Stimulated activated CD4-positive, alpha-beta T cell treated with anti-CD3 and anti-CD28 coated beads, TNF-alpha, amount 100 ng/mL, for 4 hours (primary cell): ENCODE measurements at places on chromosomes 11 and 22.

GRCh38 chr11:70643642-70644041 lies 245.3 kb downstream of the CTTN start:
- no peak for DNase-seq

GRCh38 chr11:8956860-8957259 lies 7.4 kb downstream of the TMEM9B start:
- DNase-seq, result no peak

DNA sequence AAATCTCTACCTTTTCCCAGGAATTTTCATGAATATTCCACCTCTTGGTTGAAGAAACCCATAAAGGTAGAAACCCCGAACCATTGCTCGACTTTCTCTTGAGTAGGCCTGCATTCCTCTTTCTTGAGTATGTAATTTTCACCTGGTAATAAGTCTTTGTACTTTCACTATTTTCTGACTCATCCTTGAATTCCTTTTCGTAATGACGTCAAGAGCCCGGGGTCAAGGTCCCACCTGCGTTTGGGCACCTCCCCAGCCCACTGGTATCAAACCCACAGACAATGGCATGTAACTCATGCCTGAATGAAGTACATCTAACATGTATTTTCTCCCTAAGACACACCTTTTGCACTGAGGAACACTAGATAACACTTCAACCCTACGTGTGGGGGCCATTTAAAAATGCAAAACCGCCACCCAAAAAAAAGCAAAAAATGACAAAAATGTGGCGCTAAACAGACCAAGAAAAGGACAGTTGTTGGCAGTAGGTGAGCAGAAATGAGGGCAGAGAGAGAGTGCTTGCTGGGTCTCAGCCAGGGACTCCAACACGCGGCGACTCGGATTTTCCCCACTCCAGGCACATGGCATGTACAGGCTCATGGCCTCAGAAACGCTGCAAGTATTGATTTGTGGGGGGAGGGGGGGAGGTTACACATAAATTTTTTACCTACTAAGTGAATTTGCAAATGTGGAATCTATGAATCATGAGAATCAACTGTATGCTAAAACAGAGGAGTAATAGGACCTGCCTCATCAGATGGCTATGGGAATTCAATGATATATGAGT lies 4.1 kb upstream of the C11orf24 start:
- DNase-seq, result no peak

DNA sequence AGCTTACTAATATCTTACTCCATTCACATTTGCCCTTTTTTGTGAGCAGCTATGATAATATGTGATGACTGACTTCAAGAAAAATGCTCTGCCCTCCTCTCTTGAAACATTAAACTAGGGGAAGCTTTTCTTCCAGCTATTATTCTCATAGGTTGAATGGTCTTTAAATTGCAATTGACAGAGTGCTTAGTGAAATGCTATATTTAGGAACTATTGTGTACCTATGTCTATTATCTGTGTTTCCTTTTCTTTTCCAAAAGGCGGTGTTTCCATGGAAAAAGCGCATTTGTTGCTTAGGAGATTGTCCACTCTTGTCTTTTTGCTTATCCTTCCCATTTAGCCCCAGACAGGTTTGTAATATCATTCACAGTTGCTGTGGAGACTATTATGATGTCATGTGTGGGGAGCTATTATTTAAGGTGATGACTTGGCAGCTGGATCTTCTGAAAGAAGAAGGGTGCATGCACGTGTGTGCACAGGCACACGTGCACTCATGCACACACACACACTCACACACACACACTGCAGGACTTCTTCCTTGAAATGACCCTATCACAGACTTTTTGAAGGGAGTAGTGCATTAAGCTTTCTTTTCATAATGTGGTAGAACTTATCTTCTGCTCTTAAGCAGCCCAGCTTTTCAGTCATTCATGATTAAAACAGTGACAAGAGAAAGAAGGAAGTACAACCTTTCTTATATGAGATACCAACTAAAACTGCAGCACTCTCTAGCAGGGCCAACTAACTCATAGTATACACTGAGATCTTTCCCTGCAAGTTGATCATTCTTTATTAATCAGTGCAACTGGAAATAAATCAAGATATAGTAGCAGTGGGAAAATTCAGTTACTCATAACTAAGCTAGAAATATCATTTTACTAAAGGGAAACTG lies 340.8 kb upstream of the MTNR1B start:
- DNase-seq, result no peak

- DNase-seq, result no peak
Observed at GRCh38 chr11:68090706-68091105, 30.5 kb downstream of the CHKA start.

DNA sequence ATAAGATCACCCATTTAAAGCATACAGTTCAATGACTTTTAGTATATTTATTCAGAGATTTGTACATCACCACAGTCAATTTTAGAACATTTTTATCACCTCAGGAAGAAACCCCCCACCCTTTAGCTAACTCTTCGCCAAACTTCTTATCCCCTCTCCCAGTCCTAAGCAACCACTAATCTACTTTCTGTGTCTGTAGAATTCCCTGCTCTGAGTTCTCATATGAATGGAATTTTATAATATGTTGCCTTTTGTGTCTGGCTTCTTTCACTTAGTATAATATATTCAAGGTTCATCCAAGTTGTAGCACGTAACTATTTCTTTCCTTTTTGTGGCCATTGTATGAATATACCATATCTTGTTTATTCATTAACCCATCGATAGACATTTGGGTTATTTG lies 3.6 kb downstream of the ANKRD13D start:
- DNase-seq, result no peak

DNA sequence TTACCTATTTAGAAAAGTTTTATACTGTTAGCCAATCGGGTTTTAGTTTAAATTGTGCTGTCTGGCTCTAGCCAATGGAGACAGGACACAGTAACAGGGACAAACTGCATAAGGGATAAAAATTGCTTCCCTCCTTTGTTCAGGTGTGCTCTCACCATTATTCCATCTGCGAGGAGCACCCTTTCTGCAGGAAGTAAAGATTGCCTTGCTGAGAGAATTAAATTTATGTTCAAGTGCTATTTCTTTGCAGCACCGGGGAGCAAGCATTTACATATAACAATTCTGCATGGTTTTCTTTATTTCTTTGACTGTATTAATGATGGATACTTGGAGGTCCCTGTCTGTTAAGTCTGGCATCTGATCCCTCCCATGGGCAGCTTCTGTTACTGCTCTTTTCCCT lies 80.5 kb downstream of the BRD1 start:
- no peak for DNase-seq

DNA sequence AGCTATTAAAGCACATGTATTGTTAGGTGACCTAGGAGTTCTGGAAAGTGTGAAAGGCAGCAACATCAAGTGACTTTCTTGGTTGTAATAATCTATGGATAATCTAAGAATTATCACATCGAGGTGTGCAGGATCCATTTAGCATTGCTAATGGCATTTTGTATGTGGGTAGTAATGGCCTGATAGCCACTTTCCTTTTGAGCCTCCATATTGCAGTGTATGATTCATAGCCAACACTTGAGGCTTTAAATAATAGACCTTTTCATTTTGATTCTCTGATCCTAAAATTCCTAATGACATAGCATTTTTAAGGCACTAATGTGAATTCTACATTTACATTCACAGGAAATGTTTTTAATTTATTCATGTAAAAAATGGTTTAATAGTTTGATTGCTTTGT lies 759.4 kb downstream of the NELL1 start:
- no peak for DNase-seq

DNA sequence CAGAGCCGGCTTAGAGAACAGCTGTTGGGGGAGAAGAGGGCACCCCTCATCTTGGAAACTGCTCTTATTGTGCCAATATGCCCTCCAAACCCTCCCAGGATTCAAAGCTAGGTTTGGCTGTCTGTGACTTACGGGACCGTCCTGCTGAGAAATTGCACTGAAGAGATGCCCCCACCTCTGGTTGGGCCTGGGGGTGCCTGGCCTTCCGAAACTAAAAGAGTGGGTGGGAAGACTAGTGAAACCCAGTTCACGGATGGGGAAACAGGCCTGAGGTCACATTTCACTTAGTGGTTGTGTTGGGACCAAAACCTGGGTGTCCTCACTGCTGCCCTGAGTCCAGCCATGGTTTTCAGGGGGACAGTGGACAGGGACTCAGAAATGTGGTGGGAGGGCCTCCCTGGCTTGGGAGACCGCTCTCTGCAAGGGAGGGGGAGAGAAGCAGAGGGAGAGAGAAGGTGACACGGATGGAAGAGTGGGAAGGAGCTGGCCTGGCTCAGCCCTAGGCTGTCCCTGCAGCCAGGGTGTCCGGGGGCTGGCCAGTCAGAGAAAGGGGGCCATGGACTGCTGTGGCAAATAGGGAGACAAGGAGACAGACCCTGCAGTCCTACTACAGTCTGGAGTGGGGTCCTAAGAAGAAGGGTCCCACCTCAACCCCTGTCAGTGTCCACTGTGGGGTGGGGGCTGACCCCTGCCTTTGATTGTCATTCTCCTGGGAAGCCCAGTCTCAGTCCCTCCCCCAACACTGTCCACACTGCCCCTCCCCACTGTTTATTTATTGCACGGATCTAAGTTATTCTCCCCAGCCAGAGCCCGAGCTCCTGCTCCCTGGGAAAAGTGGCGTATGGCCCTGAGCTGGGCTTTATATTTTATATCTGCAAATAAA lies 13.6 kb downstream of the MAFF start:
- no peak for DNase-seq

GRCh38 chr22:35380537-35381423 lies at the start of gene HMOX1:
Gene HMOX1 (plus strand): TSS chr22:35381096. CDS start chr22:35381174, 78 bp downstream.
- no peak for DNase-seq

DNA sequence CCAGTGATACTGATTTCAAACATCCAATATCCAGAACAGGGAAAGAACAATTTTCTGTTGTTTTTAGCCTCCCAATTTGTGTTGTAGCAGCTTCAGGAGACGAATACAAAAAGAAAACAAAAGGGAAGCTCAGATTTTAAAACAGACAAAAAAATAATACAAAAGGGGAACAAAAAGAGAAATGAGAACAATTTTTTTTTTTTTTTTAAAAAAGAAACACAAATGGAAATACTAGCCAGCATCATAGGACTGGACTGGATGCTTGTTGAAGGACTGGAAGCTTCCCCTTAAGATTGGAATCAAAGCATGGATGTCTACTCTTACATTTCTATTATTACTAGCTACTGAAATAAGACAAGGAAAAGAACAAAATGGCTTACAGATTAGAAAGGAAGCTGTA lies 46.5 kb upstream of the SORL1 start:
- DNase-seq, result no peak

DNA sequence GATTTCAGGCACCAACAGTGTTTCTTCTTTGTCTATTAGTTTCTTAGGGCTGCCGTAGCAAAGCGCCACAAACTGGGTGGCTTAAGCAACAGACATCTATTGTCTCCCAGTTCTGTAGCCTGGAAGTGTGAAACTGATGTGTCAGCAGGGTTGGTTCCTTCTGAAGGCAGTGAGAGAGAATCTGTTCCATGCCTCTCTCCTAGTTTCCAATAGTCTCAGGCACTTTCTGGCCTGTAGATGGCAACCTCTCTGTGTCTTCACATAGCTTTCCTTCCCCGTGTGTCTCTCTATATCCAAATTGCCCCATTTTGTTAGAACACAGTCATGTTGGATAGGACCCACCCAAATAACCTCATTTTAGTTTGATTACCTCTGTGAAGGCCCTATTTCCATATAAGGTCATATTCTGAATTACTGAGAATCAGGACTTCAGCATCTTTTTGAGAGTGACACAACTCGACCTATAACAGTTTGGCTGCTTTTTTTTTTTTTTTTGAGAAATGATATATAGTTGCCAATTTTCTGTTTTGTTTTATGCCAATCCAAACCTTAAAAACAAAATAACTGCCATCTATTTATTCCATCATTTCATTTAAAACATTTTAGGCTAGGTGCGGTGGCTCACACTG lies 108.2 kb downstream of the SLC36A4 start:
- DNase-seq, result no peak

DNA sequence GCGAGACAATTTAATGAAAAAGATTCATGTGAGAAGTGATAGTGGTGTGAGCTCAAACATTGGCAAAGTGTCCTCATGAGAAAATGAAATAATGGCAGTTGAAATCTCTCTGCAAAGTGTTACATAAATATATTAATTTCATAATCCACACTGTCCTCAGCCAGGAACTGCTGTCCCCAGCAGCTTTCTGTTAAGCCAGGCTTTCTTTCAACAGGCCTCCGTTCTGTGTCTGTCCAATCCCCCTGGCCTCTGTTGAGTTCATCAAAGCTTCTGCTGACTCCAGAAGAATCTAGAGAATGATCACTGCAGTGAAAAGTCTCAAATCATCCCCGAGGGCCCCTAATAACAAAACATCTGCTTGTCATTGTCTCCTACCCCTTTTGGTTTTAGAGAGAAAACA lies 10.0 kb upstream of the ASCC2 start:
- no peak for DNase-seq

- DNase-seq, result no peak
Observed at GRCh38 chr11:76834151-76834550, 26.6 kb upstream of the ACER3 start.

DNA sequence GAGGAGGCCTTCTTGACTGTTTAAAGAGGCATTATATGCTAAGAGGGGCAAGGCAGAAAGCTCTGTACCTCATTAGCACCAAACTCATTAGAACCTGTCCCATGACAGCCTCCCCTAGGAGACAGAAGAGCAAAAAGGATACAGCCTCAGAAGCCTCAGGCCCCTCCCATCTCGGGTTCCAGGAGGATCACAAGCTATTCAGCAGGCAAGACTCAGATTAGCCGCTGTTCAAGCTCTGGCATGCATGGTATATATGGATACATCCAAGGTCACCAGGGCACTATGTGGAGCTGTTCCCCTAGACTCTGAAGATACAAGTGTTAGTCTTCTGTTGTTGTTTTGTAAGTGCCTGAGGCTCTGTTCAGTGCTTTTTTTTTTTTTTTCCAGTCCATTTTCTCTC lies 32.1 kb downstream of the ATXN10 start:
- no peak for DNase-seq

GRCh38 chr11:8389029-8389996 lies 125.6 kb upstream of the LMO1 start:
- no peak for DNase-seq

DNA sequence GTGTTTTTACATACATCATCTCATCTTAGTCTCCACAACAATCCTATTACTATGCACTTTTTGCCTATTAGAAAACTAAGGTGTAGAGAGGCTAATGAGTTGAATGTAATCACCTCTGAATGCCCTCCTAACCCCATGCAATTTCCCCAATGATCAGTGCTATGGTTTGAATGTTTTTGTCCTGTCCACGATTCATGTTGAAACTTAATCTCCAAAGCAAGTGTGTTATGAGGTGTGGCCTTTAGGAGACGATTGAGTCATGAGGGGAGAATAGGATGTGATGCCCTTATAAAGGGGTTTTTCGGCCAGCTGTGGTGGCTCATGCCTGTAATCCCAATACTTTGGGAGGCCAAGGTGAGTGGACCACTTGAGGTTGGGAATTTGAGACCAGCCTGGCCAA lies 2.0 kb upstream of the CCDC73 start:
- DNase-seq, result no peak

- no peak for DNase-seq
Observed at GRCh38 chr11:116773203-116774097, 663 bp upstream of the BUD13 start.

GRCh38 chr11:123584186-123584585 lies 70.2 kb downstream of the SCN3B start:
- DNase-seq, result no peak

- DNase-seq, result no peak
Observed at GRCh38 chr11:44949160-44950030, 1.3 kb downstream of the TP53I11 start.

- no peak for DNase-seq
Observed at GRCh38 chr11:75200051-75200450, 40.5 kb upstream of the TPBGL start.

GRCh38 chr11:104011044-104011443 lies 25.4 kb upstream of the DDI1 start:
- no peak for DNase-seq

GRCh38 chr11:114172871-114173444 lies 113.4 kb downstream of the ZBTB16 start:
- no peak for DNase-seq
